A549 treated with Mapracorat at 1 μM for 4 hours (cell line): ENCODE measurements at places on chromosomes 7 and 10. TPM values are rescaled to one million over a fixed set of nuclear protein-coding genes. Genes with fewer than 3 reads are reported as not detected.

GIMAP1 gene
- not detected in 5 replicates for total RNA-seq

MUC3A gene
- total RNA-seq = 15.0 to 24.4 TPM (median 20.8 TPM) in 5 replicates

KCND2 gene
- not detected in 5 replicates for total RNA-seq

MEIG1 gene
- total RNA-seq = 0.48 to 1.2 TPM (median 0.80 TPM) in 5 replicates

CTTNBP2 gene
- 0.33 to 0.78 TPM (median 0.48 TPM) in 5 replicates for total RNA-seq

JAKMIP3 gene
- total RNA-seq = 0.95 to 1.2 TPM (median 1.1 TPM) in 5 replicates

ZNF775 gene
- total RNA-seq = 5.6 to 7.6 TPM (median 5.8 TPM) in 5 replicates

GIMAP4 gene
- not detected in 5 replicates for total RNA-seq

MKI67 gene
- total RNA-seq = 57.5 to 70.6 TPM (median 64.6 TPM) in 5 replicates

CLEC5A gene
- not detected in 5 replicates for total RNA-seq

MYL10 gene
- not detected in 5 replicates for total RNA-seq

PRKCQ gene
- total RNA-seq = 3.3 to 4.1 TPM (median 3.6 TPM) in 5 replicates

KCNH2 gene
- total RNA-seq = 1.6 to 2.2 TPM (median 2.0 TPM) in 5 replicates

DPP6 gene
- not detected in 5 replicates for total RNA-seq

RNF133 gene
- total RNA-seq = not detected in 5 replicates

HMX3 gene
- not detected in 5 replicates for total RNA-seq

TMEM184A gene
- total RNA-seq = 6.0 to 11.2 TPM (median 10.3 TPM) in 5 replicates

TRPV5 gene
- not detected in 5 replicates for total RNA-seq

SPAM1 gene
- not detected in 5 replicates for total RNA-seq

MGAM2 gene
- total RNA-seq = 0.03 TPM in 1 of 5 replicates, not detected in the others
